Astrocyte (in vitro differentiated cells and primary cell): ENCODE measurements at places on chromosomes 3 and 15.

GRCh38 chr3:146067048-146067447 lies 93.9 kb downstream of the PLOD2 start:
- peak; percentile 76 for DNase-seq

DNA sequence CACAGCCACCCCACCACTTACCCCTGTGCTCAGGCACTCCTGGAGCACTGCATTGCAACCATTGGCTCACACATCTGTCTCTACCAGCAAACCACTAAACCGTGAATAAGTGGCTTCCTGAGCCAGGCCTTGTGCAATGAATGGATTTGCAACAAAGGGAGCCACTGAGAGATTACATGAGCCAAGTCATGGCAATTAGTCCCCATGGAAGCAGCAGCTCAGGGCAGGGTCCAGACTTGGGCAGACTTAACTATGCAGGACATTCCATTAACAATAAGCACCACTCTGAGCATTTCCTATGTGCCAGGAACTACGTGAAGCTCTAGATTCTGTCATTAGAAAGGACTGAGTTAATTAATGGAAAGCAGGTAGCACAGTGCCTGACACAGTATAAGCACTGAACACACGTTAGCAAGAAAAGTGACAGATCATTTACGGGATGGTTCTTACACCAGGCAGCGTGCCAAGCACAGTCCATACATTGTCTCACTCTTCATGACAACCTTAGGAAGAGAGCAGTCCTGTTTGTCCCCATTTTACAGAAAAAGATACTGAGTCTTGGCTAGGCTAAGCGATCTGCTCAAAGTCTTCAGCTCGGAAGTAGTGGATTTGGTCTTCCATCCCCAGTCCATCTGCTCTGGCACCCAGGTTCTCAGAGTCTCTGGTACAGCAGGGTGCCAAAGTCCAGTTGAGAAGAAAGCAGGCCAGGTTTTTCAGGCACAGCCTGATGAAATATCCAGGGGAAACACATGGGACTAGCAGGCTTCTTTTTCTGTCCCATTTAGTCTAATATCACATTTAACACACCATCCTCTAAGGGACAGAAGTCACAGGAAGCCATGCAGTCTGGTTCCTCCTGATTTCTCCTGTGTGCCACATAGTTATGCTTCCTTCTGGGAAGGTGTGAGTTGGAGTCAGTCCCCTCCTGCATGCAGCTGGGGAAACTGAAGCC lies 44.1 kb downstream of the LIPC start:
- peak; percentile 82 for DNase-seq

DNA sequence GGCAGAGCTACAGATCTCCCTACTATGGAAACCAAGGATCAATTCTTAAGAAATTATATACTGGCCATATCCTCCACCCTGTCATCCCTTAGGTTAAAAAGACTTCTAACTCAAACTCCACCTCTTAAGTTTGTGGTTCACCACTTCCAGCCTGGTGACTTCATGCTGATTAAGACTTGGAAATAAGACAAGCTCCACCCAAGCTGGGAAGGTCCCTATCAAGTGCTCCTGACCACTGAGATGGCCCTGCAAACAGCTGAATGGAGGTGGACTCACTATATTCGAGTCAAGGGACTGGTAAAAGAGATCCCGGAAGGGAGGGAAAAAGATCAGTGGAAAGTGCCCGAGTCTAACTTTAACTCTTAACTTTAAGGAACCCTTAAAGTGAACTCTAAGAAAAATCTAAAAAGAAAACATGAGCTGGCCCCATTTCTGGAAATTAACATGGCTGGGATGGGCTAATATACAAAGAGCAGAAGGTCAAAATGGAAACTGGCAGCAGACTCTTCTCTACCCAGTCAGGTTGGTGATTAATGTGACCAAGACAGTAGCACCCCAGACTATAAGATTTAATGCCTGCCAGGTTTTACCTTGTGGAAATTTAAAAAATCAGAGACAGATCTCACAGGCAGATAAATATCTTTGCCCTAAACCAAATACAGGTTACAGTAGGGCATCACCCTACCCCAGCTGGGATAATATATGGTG lies 43.9 kb downstream of the PPCDC start:
- peak; percentile 82 for DNase-seq

DNA sequence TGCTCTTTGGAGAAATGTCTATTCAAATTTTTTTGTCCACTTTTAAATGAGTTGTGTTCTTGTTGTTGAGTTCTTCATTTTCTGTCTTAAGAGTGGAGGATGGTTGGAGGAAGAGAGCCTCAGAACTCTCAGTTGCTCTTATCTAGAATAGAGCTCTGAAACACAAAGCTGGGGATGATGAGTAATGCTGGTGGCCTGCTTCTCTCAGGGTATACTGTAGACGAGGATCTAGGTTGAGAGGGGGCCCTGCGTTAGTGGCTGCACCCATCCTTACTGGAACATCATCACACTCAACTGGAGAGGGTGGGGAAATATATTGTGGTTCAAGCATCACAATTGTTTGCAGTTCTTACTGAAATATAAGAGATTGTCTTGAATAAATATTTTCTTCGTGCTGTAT lies 1.8 kb downstream of the SPTSSB start:
- no peak for DNase-seq

DNA sequence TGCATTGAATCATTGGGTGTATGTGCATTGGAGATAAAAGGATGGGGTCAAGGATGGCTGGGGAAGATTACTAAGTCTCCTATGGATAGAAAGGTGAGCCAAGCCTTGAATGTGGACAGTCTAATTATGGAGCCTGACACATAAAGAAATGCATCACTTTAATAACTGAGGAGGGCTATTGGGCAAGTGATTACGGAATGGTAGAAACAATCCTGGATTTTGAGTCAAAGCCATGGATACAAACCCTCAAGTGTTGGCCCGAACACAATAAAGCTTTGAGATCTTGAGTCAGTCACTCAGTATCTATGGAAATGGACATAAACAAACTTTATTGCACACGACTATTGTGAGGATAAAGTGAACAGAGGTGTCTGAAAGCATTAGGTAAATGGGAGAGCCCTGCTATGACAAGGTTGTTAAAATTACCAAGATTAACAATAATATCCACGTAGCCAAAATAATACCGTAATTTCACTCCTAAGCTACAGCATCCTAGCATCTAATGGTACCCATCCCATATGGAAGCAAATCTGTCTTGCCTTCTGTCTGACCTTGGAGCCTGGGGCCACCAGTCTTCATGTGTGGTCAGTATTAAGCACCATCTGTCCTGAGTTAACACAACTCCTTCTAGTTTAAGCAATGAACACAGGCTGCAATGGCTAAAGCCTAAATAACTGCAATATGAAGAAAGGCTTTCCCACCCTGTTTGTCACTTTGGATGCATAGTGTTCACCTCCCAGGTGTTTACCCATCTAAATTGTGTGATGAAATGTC lies 136.9 kb upstream of the PRICKLE2 start:
- peak; percentile 48 for DNase-seq

GRCh38 chr3:10006762-10007090 lies 19.5 kb upstream of the FANCD2 start:
- no peak for DNase-seq

DNA sequence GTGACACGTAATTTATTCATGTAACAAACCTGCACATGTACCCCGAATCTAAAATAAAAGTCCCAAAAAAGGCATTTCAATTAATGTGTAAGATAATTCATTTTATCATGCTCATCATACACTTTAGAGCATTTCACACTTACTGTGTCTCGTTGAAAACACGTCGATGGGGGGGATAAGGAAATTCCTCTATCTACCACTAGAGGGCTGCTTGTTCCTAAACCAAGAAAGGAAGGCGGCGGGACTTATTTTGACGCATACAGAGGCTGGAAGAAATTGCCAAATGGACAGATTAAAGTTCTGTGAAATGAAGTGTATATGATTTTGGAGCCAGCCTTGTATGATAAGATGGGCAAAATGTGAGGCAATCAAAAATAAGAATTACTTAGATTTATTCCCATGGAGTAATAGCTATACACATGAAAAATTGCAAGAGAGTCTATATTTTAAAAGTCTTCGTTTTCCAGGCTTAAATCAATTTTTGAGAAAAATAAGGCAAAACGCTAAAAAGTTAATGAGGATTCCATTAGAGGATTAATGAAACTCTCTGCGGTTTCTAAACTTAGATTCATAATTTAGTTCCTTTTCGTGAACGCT lies 346.8 kb downstream of the CNTN3 start:
- DNase-seq, result peak; percentile 16
